ENCODE measurements at places on chromosomes 2 and 18. TPM values are rescaled to one million over a fixed set of nuclear protein-coding genes. Genes with fewer than 3 reads are reported as not detected.

The MAB21L4 gene
- not detected for total RNA-seq

The SS18 gene
- total RNA-seq, result 88.1 TPM

The SCYGR4 gene
- total RNA-seq, result not detected

The AKAIN1 gene
- not detected for total RNA-seq

The EPB41L3 gene
- total RNA-seq, result 15.0 TPM

The AMER3 gene
- not detected for total RNA-seq

The ROCK2 gene
- 15.4 TPM for total RNA-seq

The LHCGR gene
- not detected for total RNA-seq

The CFAP65 gene
- not detected for total RNA-seq

The ANO7 gene
- 0.27 TPM for total RNA-seq

The DRC1 gene
- not detected for total RNA-seq

DNA sequence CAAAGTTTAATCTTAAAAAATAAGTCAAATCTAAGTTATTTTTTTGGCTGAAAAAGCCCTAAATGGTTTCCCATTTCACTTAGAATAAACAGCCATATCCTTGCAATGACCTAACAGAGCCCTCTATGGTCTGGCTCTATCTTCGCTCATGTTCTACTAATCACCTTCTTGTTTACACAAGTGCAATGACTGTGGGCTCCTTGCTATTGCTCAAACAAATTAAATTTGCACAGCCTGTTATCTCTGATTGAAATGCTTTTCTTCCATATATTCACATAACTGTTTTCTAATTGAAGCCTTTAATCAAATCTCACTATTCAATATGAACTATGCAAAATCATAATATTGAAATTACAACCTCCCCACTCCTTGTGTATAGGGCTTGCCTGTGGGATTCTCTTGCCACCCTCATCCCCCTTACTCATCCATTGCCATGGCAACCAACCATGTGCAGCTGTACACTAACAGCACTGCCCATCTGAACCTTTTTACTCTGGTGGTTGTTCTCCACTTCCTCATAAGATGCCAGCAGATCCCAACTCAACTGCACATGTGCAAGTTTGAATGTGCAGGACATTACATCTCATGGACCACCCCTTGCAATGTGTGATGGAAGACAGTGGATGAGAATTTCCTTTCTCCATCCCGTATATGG lies 1083.2 kb downstream of the SOCS6 start:
- DNase-seq, result no peak

DNA sequence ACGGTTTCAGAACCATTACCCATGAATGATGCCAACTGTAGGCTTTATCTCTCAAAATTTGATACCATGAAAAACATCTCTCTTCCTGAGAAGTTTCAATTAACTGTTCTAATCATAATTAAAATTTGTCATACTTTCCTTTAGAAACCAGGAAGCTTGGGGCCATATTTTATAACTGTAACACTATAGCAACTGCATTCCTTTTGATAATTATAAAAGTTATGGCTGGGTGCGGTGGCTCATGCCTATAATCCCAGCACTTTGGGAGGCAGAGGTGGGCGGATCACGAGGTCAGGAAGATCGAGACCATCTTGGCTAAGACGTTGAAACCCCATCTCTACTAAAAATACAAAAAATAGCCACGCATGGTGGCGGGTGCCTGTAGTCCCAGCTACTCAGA lies 70.6 kb downstream of the DNAH7 start:
- no peak for DNase-seq

GRCh38 chr2:66813525-66813924 lies 378.6 kb downstream of the MEIS1 start:
- no peak for DNase-seq

DNA sequence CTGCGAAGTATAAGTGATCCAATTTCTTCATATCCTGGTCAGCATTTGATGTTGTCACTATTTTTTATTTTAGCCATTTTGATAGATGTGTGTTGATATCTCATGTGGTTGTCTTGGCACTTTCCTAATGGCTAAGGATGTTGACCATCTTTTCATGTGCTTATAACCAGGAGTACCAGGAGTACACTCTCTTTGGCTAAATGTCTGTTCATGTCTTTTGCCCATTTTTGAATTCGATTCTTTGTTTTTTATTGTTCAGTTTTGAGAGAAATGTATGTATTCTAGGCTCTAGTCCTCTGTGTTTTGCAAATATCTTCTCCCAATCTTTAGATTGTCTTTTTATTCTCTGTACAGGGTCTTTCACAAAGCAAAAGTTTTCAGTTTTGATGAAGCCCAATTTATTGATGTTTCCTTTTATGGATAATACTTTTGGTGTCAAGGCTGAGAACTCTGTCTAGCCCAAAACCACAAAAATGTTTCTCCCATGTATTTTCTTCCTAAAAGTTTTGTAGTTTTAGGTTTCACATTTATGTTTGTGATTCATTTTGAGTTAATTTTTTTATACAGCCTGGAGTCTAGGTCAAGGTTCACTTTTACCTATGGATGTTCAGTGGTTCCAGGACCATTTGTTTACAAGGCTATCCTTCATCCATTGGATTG lies 65.4 kb downstream of the SDC1 start:
- DNase-seq, result no peak

DNA sequence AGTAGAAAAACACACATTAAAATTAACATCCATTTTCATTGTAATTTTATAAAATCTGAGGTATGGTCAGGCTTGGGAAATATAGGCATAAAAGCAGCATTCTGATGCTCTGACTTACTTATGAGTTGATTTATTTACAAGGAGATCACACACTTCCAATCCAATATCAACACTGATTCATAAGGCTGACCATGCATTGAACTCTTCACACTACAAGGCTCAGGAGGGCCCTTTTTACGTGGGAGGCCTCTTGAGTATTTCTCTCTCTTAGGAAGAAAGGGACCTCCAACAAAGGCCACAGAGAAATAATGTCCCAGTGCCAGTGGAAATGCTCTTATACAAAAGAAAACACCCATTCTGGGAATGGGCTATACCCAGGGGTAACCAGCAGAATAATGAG lies 222.8 kb downstream of the NAPG start:
- DNase-seq, result no peak

GRCh38 chr2:197274349-197274748 lies 36.2 kb downstream of the ANKRD44 start:
- DNase-seq, result no peak

GRCh38 chr2:178238154-178238521 lies 43.8 kb downstream of the OSBPL6 start:
- DNase-seq, result no peak

- DNase-seq, result no peak
Measured at GRCh38 chr18:64785686-64786085, 636.8 kb upstream of the LINC00305 start.

DNA sequence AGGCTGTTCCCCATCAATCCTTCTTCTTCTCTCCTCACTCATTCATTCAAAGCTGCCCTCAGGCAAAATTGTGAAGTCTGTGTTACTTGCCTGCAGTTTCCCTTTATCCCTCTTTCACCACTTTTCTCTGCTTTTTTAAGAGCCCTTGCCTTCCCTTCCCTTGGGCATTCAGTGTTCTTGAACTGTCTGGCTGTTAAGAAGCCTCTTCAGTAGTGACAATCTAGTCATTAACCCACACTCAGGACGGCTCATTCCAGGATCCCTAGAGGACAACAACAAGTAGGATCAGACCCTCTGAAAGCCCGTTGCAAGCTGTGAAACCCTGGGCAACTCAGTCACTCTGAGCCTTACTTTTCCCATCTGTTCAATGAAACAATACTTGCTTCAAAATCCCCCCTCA lies 615.7 kb downstream of the EPHA4 start:
- DNase-seq, result no peak

- DNase-seq, result no peak
Measured at GRCh38 chr2:24328010-24328409, 32.3 kb downstream of the ITSN2 start.

DNA sequence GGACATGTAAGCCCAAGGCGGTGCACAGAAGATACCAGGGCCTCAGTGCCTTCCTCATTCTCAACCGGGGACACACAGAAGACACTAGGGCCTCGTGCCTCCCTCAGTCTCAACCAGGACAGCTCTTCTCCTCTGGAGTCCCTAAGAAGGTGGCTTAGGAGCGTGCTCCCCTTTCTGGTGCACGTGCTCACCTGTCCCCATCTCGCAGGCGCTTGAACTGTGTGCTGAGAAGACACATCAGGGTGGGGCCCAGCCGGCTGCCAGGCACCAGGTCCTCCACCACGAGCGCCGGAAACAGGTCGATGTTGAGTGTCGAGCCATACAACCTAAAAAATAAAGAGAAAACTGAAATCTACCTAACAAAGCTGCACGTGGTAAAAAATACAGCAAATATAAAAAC lies 99.9 kb downstream of the PXDN start:
- no peak for DNase-seq

DNA sequence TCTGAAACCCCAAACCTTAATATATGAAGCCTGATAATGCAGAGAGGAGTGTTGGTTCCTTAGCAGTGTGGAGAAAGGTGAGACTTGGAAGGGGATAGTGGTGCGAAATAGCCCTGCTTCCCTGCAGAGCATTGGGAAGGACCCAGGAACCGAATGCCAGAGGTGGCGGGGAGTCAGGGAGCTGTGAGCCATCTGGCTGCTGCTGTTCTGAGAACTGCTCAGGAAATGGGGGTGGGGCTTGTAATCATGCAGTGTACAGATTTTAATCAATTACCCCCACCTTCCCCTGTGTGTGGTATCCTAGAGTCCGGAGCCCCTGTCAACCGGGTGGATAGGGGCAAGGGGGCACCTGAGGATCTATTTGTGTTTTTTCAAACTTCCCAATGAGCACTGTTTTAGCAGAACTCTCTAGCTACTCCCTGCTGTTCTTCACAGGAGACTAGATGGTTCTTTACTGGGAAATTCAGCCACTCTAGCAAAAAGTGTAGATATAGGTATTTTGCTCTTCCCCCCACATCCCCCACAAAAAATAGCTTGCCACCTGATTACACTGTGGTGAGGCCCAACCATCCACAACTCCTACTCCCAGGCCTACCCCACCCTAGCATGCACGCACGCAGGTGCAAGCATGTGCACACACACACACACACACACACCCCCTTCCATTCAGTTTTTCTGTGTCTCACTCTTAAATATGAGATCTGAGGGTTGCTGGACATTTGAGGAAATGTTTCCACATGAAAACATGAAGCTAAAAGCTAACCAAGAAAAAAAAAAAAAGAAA lies 30.1 kb upstream of the MBOAT2 start:
- no peak for DNase-seq

DNA sequence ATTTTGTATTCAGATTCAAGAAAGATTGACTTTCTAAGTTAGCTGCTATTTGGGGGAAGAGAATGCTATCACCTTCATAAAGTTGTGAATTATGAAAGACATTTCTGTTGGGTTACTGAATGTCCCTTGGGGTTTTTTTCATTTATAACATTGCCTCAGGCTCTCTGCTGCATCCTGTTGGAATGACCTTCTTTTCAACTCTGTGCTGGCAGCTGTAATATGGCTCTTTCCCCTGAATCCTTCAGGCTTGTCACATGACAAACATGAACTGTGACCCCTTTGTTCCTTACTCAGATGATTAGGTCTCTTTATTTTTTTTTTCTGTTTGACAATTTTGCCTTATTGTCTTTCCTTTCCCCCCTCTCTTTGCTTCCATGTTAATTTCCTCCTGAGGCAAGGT lies 159.8 kb downstream of the TAF4B start:
- DNase-seq, result no peak

GRCh38 chr2:4518596-4518995 lies 815.2 kb downstream of the DCDC2C start:
- DNase-seq, result no peak

- no peak for DNase-seq
Measured at GRCh38 chr2:192696857-192697256, 502.1 kb upstream of the TMEFF2 start.

GRCh38 chr2:197121255-197121654 lies 189.3 kb downstream of the ANKRD44 start:
- DNase-seq, result no peak

DNA sequence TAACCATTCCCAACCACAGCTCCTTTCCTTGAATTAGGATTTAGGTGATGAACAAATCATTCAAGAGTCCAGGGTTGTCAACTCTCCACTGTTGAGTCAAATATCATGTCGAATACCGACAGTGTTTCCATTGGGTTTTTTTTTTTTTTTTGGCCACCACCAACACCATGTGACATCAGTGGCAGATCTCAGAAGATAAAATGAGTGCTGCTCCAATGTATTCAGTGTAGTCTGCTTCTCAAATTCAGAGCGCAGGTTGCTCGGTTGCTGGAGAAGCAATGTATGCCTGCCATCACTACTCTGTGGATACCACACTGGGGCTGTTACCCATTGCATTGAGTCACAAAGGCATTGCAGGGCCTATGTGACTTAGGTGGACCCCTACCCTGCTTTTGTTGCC lies 10.8 kb upstream of the ATL2 start:
- DNase-seq, result no peak

DNA sequence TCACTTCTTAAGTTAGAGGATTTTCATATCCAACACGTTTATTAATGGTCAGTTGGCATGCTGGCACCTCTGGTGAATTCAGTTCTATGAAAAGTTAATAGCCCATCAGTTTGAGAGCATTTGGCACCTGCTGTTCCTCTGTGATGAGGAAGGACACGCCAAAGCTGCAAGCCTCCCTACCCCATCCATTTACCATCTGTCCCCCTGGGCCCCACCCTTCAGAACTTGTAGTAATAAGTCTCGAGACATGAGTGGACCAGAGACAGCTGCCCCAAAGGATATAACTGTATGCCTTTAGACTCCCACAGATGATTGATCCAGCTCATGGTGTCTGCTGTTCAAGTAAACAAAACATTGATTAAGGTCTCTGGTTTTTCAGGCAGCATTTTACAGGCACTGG lies 6.3 kb downstream of the OST4 start:
- no peak for DNase-seq

- DNase-seq, result no peak
Measured at GRCh38 chr2:157473581-157473980, 29.7 kb upstream of the CYTIP start.

- no peak for DNase-seq
Measured at GRCh38 chr2:183031911-183032794, 6.1 kb downstream of the NCKAP1 start.

DNA sequence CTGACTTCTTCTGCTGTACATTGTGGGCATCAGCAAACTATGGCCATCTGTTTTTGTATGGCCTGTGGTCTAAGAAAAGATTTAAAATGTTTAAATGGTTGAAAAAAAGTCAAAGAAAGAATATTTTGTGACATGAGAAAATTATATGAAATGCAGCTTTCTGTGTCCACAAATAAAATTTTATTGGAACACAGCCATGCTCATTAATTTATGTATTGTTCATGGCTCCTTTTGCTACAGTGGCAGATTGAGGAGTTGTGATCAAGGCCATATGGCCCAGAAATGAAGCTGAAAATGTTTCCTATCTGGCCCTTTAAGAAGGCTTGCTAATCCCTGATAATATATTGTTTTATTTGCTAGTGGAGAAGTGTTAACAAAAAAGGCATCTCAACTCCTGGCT lies 162.0 kb downstream of the SLC4A3 start:
- no peak for DNase-seq

- DNase-seq, result no peak
Measured at GRCh38 chr2:54853616-54854310, 130.3 kb downstream of the EML6 start.

Data from activated naive CD4-positive, alpha-beta T cell treated with anti-CD3 and anti-CD28 coated beads, Interleukin-2, amount 50 U/mL, for 72 hours (primary cell).